ENCODE measurements at places on chromosomes 2 and 18. TPM values are rescaled to one million over a fixed set of nuclear protein-coding genes. Genes with fewer than 3 reads are reported as not detected.

The ID2 gene
- 138 TPM for total RNA-seq

The SPC25 gene
- not detected for total RNA-seq

The ANAPC1 gene
- total RNA-seq = 40.7 TPM

The CXCR1 gene
- total RNA-seq = not detected

The CHRND gene
- not detected for total RNA-seq

The IL36G gene
- total RNA-seq = not detected

The RAB6D gene
- total RNA-seq = not detected

The GLI2 gene
- 1.1 TPM for total RNA-seq

The DSG1 gene
- total RNA-seq = not detected

The HK2 gene
- 30.7 TPM for total RNA-seq

The ICOS gene
- total RNA-seq = not detected

The FIGN gene
- total RNA-seq = 0.53 TPM

The HOXD1 gene
- total RNA-seq = not detected

The ZNF407 gene
- 12.4 TPM for total RNA-seq

The EGR4 gene
- not detected for total RNA-seq

The ACAA2 gene
- 19.4 TPM for total RNA-seq

The KHK gene
- 1.9 TPM for total RNA-seq

The DYTN gene
- total RNA-seq = not detected

The ADGRF3 gene
- under 0.01 TPM for total RNA-seq

The HOXD8 gene
- total RNA-seq = 0.23 TPM

The ASNSD1 gene
- 23.6 TPM for total RNA-seq

The ARHGEF4 gene
- total RNA-seq = 0.90 TPM

The ABCB11 gene
- total RNA-seq = not detected

The GAREM2 gene
- total RNA-seq = 1.1 TPM

The CRYGD gene
- not detected for total RNA-seq

The ATP8B1 gene
- total RNA-seq = 39.1 TPM

The STPG4 gene
- total RNA-seq = 0.23 TPM

The POTEJ gene
- total RNA-seq = not detected
